ENCODE measurements at places on chromosomes 11 and 22.

GRCh38 chr22:48631288-48631863, 1196.3 kb downstream of the BRD1 start:
- DNase-seq, result no peak

DNA sequence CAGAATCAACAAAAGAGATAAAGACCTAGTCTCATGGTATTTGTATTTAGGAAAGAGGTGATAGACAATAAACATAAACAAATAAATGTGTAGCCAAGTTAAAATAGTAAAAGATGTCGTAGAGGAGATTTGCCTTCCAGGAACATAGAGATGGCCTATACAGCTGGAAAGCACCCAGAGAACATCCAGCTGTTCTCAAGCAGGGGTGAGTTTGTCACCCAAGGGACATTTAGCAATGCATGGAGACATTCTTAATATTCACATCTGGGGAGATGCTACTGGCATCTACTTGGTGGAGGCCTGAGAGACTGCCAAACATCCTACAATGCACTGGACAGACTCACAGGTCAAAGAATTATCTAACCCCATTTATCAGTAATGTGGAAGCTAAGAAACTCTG, 88.3 kb downstream of the C11orf87 start:
- DNase-seq, result no peak

DNA sequence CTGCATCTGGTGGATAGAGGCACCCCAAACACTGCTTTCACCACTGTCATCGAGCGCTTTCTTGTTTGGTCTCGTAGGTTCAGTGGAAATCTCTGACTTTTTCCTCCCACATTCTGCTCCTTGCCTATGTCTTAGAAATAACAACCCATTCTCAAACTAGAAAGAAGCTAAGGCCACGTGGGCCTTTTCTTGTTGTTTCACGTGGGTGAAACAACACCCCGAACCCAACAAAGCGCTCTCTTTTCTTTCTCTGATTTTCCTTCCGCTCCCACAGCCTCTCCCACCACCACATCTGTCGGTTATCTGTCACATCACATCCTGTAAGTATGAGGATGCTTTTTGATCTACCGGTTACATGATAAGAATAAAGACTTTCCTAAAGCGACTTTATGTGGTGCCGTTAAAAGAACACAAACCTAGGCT, 77.1 kb downstream of the LINC01488 start:
- DNase-seq, result no peak

DNA sequence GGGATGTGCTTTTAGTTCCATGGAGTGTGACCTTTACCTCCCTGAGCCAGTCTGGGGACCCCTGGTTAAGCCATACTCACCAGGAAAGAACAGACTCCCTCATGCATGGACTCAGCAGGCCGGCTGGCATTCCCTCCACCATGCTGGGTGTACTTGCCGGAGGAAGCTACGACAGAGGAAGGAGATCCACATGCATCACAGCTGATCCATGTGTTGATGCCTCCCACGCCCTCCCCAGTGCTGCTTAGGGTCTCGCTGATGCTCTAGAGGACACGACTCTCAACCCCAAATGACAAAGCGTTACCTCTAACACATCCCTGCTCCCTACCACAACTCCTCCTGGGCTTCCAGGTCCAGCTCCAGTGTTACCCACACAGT, 39.8 kb downstream of the GAB4 start:
- DNase-seq, result no peak

DNA sequence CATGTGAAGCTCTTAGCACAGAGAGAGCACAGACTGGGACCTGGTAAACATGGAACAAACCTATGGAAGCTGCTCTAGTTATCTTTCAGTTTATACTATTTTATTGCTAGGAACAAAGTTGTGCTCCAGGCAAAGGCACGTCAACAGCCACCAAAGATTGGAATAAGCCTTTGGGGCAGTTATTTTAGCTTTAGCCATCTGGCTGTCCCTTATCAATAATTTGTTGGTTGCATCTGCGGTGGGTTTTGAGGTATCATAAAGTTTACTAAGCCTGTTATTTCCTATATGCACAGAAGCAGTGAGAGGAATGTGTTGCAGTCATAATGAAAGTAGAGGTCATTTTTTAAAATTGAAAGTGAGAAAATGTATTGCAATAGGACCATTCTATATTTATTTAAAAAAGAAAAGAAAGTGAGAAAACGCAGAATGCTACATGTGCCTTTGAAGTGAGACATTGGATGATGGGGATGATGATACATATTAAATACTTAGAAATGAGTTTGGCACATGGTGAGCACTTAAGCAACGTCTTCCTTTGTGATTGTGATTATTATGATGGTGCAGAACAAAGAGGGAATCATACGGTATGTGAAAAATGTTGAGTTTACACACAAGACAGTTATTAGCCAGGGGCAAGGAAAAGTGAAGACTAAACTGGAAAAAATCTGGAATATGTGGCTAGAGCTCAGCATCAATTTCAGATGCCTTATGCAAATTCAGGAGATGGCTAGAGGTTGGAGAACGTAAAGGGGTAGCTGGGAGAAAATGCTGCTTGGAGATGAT, 58.3 kb downstream of the PRR5L start:
- no peak for DNase-seq

- DNase-seq, result no peak
These were observed 108.4 kb upstream of the CSNK2A3 start for GRCh38 chr11:11461473-11461872.

DNA sequence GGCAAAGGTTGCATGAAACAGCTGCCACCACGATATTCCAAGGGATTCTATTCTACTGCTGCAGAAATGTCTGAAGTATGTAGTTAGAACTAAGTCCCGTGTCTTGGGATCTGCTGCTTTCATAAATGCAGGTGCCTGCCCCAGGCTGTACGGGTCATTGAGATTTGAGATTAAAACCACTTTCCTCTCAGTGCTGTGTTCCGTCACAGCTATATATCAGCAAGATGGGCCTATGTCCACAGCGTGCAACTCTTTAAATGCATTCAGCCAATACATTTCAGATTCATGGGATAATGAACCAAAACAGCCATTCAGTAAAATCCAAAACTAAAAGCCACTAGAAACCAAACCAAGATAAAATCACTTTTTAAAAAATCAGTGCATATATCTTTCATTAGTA, 107.3 kb upstream of the LUZP2 start:
- no peak for DNase-seq

DNA sequence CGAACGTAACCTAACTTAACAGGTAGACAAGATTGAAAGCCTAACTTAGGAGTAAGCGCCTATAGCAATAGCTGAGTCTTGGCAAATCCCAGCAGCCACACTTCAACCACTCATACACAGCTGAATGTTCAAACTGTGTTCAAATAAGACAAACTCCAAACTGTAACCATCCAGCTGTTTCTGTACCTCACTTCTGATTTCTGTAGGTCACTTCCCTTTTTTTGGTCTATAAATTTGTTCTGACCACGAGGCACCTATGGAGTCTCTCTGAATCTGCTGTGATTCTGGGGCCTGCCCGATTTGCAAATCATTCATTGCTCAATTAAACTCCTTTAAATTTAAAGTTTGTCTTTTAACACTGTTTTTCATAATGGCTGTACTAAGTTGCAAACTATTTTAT, 8.2 kb upstream of the TENM4 start:
- no peak for DNase-seq

- no peak for DNase-seq
These were observed 39.4 kb downstream of the GNB1L start for GRCh38 chr22:19815093-19815822.

DNA sequence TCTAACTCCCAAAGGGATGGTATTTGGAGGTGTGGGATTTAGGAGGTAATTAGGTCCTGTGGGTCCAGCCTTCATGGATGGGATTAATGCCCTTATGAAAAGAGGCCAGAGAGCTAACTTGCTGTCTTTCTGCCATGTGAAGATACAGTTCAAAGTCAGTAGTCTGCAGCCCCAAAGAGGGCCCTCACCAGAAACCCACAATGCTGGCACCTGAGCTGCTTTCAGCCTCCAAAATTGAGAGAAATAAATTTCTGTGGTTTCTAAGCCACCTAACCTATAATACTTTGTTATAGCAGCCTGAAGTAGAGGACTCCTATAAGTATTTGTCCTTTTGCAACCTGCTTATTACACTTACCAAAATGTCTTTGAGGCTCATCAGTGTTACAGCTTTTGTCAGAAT, 16.2 kb downstream of the ATM start:
- no peak for DNase-seq

DNA sequence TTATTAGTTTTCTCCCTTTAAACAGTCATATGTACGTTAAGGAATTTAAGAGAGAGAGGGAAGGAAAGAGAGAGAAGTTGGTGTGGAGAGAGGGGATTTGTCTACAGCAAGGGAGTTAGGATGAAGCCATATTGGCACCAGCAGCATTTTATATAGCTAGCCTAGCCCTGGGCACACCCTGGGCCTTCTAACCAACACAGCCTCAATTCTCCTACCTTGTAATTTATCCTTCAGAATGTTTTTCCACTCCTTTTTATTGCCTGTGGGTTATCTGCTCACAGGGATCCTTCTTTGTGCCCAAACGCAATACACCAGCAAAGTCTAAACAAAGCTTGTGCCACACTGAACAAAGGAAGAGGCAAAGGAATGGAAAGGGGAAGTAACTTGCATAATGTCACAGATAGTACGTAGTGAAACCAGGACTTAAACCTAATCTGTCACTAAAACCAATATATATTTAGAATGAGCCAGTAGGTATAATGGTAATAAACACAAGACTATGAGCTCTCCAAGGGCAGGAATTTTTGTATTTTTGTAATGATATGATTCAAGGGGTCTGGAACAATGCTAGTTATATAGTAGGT, 613.8 kb upstream of the TENM4 start:
- DNase-seq, result no peak

GRCh38 chr11:35334385-35335090, 84.8 kb downstream of the SLC1A2 start:
- no peak for DNase-seq

DNA sequence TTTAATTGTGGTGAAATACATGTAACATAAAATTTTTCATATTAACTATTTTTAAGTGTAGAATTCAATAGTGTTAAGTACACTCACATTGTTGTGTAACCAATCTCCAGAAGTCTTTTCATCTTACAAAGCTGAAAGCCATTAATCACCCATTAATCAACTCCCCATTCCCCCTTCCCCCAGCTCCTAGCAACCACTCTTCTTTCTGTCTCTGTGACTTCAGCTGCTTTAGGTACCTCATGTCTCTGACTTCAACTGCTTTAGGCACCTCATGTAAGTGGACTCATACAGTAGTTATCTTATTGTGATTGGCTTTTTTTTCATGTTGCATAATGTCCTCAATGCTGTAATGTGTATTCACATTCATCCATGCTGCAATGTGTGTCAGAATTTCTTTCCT, 150.8 kb upstream of the NTM start:
- DNase-seq, result no peak

DNA sequence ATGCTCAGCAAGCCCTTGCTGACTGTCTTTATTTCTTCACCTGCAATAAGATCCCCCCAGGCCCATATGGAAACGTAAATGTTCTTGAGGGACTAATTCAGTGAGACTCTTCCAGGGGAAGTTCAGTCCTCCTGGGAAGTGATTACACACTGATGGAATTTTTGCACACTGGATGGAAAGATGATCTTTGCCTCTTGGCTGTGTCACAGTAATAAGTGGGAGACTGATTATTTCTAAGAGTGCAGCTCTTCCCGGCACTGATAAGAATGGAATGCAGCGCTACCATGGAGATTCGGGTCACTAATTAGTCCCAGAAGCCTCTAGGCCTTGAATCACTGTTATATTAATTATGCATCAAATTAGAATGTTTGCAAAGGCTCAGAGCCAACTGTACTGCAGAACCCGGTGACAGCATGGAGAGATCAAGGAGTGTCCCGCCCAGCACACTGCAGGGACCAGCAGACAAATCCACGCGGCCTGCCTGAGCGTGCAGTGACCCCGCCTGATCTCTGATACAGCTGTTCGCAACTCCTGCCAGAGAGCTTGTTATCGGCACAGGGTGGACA, 178.3 kb downstream of the SNX19 start:
- no peak for DNase-seq

Measured in stimulated activated CD8-positive, alpha-beta memory T cell treated with anti-CD3 and anti-CD28 coated beads, Interleukin-7, amount 100 ng/mL, for 1 hour (primary cell).